Suprapubic skin (tissue), 4 donors: ENCODE measurements at places on chromosomes 1 and 21. TPM values are rescaled to one million over a fixed set of nuclear protein-coding genes. Genes with fewer than 3 reads are reported as not detected.

The NUDT17 gene
- total RNA-seq = 3.9 TPM

- DNase-seq = no peak
Observed at GRCh38 chr1:118304722-118305359, 119.8 kb upstream of the SPAG17 start.

GRCh38 chr1:86753700-86754099 is 49.3 kb downstream of the SH3GLB1 start:
- DNase-seq = no peak

- DNase-seq = no peak
Observed at GRCh38 chr1:218874313-218874712, 299.4 kb upstream of the LYPLAL1 start.

DNA sequence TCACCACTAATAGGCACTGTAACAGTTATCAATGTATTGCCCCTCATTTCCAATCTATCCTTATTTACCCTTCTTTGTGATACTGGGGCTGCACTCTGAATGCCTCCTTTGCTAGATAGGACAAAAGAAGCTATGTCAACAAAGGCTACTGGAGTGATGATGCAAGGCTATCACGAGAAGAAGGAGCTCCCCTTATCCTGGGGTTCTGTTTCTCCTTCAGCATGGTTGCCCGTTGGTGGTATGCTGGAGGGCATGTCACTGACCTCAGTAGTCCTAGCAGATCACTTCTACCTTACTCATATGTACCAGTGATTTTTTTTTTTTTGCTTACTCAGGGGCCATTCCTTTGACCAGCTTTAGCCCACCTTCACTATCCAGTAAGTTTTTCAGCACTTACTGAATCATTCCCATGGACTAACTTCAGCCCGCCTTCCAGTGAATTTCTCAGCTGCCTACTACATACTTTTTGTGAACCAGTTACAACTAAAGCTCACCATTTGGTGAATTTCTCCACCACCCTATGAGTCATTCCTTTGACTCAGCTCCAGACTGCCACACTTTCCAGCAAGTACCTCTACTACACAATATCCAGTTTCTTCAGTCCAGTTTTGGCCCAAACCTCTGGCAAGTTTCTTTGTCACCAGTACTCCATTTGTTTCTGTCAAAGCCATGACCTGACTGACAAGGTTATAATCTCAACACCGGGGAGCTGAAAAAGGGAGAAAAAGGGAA is 944.5 kb downstream of the KCNT2 start:
- DNase-seq = no peak

GRCh38 chr1:93770640-93771039 is 89.0 kb upstream of the BCAR3 start:
- no peak for DNase-seq

- DNase-seq = no peak
Observed at GRCh38 chr1:28973596-28974421, 59.4 kb downstream of the EPB41 start.

DNA sequence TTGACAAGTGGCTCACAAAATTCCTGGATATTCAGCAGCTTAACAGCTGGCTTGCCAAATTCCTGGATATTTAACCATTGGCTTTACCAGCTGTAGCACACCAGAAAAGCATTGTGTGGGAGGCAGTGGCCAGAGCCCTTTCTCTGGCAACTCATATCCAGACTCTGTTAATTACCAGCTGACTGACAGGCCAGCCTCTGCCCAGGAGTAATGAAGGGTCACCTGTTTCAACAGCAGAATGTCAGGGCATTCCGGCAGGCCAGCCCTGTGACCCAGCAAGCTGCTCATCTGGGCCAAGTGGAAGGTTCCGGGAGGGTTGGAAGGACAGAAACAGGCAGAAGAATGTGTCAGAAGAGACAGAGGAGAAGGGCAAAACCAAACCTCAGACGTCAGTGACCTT is 35.2 kb upstream of the KIRREL1 start:
- DNase-seq = no peak

- DNase-seq = no peak
Observed at GRCh38 chr1:85495556-85495955, 30.6 kb upstream of the DDAH1 start.

DNA sequence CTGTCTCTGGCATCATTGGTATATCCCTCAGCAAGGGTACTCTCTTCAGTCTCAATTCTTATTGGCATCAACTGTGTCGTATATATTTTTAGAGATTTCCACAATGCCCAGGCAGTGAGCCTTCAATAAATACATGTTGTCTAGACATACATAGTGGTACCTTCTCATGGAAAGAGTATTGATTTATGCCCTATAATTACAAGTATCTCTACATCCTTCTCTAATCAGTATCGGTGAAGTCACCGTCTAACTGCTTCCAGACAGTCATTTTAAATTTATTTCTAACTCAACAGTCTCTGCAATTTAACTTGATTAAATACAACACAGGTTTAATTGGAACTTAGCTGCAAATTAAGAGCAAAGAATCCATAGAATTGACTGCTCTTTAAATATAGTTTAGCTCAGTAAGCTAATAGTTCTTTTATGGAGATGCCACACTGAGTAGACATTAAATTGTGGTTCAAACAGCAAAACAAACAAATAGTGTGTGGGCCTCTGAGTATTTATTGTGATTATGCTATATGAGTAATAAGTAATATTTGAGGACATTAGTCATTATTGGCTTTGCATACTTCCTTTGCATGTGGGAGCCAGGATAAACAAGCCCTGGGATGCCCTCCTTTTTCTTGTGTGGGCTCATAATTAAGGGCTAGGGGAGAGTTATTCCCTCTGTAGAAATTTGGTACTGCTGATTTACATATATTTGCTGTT is 126.9 kb upstream of the DUSP10 start:
- no peak for DNase-seq

The SMG7 gene
- total RNA-seq = 34.4 TPM

- no peak for DNase-seq
Observed at GRCh38 chr1:39919545-39919944, 17.8 kb upstream of the MYCL start.

GRCh38 chr1:214044438-214045214 is 56.9 kb downstream of the PROX1 start:
- no peak for DNase-seq

DNA sequence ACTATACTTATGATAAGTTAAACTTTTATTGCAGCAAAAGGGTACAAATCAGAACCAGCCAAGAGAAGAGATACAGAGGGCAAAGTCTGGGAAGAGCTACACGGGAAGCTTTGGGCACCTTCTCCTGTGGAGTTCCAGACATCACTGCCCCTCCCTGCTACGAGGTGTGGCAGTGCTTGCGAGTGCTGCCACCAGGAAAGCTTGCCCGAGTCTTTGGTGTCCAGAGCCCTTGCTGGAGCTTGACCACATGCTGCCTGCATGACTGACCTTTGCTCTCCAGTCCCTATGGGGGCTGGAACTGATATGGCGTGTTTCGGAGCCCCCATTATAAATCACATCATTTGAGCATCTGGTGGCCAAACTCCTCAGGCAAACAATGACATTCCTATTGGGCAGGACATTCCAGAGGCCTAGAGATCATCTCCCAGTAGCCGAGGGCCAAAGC is 23.4 kb downstream of the PLEKHO1 start:
- DNase-seq = no peak

GRCh38 chr21:35019631-35020032 is 29.5 kb downstream of the RUNX1 start:
- DNase-seq = no peak

The HTR6 gene
- total RNA-seq = not detected

The PRAMEF13 gene
- not detected for total RNA-seq

GRCh38 chr21:17506951-17507350 is 5.9 kb upstream of the CXADR start:
- DNase-seq = no peak

- DNase-seq = no peak
Observed at GRCh38 chr1:154466921-154467417, 35.0 kb upstream of the TDRD10 start.

DNA sequence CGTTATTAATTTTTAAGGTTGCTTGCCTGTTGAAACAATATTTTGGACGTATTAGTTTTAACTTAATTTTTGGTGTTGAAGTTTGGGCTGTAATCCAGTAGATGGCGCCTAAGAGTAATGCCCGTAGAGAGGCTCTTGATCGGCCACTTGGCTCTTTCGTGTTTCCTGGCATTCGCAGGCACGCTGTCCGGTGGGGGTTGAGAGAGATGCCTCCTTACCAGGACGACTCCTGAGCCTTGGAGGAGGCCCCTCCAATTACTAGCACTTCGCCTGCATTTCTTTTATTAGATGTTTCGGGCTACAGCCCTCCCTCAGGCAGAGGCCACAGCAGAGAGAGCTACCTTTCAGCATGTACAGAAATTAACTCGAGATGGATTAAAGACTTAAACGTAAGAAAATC is 12.0 kb downstream of the OR2M4 start:
- DNase-seq = no peak

- no peak for DNase-seq
Observed at GRCh38 chr1:3680488-3681230, 28.3 kb downstream of the TP73 start.

DNA sequence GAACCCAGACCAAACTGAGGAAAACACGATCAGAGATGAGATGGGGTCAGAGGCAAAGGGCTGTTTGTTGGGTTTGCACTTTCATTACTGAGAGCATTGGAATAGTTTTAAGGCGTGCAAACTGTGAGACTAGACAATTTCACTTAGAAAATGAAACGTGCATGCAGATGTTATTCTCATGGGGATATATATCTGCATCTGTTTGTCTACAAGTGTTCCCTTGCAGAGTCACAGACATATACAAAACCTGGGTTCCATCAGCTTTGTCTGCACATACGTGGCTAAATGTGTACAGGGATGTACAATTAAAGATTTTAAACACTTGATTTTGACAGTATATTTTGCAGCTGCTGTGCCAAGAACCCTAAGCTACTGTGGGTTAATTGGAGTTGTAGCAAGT is 355.4 kb downstream of the KIF26B start:
- no peak for DNase-seq

DNA sequence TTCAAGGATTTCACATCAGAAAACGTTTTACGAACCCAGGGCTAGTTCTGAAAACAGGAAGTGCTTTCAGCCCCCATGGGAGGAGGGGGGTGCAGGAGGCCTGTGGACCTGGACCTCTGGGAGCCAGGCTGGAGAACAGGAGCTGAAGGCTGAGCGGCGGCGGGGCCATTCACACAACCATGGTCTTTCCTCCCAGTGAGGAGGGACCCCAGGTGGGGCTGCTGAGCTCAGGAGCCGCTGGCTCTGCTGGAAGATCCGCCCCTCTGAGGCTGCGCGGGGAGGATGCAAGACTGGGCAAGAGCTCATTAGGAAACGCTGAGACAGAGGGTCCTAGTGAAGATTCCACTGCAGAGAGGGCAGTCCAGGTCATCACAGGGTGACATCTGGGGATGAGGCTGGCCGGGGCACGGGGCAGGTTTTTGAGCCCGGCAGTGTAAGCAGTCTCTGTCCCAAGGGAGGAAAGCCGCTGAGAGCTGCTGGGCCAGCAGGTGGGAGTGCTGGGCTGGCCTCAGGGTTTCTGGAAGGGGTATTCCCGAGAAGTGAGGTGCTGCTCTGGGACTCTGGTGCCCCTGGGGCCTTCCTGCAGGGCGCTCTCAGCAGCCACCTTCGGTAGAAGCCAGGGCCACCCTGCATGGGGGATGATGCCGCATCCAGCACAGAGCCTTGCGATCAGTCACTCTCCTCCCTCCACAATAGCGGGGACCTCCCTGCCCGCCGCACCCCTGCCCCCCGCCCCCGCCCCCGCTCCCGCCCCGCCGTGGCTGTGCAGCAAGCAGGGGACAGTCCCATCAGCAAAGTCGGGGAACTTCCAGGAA is 7.5 kb downstream of the MX2 start:
- DNase-seq = peak; percentile 80

The CRNN gene
- total RNA-seq = 7.2 TPM

- no peak for DNase-seq
Observed at GRCh38 chr1:160626509-160627342, 20.1 kb downstream of the SLAMF1 start.

The RAP1GAP gene
- total RNA-seq = 4.9 TPM

DNA sequence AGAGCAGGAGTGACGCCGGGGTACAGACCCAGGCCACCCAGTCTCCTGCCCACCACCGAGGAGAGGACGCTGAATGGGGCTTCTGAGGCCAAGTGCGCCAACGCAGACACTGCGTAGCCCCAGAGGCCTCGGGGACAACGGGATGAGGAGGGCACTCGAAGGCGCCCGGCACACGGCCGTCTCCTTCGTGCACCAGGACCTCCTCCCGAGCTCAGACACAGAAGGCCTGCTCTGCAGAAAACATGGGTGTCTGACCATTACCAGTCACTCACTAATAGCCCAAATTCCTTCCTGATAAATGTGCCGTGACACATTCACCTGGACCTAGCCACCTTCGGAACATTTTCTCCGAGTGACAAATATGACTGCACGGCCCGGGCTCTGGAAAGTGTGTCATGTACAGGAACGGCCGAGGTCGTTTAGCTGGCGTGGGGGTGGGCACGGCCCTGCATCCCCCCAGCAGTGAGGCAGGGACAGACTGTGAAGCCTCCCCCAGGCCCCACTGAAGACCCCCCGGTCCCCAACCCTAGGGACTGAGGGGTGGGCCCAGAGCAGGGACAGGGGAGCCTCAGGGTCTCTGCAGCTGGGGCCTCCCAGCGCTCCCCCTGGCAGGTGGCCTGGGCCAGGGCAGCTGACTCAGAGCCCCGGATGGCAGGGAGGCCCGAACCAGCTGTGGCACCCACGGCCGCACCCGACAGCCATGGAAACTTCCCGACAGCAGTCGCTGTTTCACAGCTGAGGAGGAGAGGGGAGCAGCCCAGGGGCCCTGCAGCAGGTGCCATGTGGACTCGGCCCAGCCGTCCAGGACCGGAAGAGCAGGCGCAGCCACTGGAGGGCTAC is 16.7 kb upstream of the COL6A2 start:
- DNase-seq = no peak

The KIF2C gene
- 2.1 TPM for total RNA-seq

GRCh38 chr1:165254896-165255625 is 101.5 kb downstream of the LMX1A start:
- DNase-seq = no peak

DNA sequence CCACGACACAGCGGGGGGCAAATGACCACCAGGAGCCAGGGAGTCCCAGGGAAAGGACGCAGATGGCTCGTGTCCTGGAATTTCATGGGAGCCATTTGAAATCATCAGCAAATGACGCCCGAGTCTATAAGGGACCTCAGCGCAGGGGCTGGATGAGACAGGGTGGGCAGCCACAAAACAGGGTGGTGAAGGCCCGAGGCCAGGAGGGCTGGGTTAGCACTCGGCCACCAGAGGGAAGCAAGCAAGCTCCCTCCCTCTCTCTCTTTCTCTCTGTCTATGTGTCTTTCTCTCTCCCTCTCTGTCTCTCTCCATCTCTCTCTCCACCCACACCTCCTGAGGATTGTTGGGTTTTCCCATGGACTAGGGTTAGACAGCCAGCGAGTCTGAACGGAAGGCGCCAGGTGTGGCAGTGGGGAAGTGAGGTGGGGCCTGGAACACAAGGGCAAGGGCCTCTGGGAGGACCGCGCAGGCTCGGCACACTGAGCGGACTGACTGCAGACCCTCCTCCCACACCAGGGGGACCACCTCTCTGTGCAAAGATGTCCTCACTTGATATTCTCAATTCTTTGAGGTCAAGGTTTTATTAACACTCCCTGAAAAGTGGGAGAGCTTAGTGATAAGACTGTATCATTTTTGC is 73.8 kb upstream of the TMPRSS2 start:
- no peak for DNase-seq

- DNase-seq = no peak
Observed at GRCh38 chr1:25117233-25117823, 115.0 kb downstream of the SYF2 start.

The RGSL1 gene
- total RNA-seq = not detected

The KCNK1 gene
- total RNA-seq = 9.1 TPM
